MG63 (cell line): ENCODE measurements at places on chromosomes 1 and 21.

DNA sequence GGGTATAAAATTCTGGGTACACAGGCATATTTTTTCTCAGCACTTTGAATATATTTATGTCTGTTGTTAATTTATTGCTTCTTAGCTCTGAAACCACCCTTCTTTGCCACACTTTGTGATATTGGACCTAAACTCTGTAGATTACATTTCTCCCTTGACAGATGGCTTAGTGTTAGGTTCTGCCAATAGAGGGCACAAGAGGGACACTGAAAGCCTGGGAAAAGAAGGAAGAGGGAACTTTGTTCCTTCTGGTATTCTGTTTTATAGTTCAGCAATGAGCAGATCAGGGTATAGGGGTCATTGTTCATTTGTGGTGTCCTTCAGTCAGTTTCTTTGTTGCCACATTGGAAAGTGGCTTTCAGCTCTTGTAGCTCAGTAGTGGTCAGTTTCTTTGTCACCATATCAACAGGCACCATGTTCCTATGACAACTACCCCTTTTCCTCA is 423.5 kb upstream of the PROX1 start:
- DNase-seq: no peak

DNA sequence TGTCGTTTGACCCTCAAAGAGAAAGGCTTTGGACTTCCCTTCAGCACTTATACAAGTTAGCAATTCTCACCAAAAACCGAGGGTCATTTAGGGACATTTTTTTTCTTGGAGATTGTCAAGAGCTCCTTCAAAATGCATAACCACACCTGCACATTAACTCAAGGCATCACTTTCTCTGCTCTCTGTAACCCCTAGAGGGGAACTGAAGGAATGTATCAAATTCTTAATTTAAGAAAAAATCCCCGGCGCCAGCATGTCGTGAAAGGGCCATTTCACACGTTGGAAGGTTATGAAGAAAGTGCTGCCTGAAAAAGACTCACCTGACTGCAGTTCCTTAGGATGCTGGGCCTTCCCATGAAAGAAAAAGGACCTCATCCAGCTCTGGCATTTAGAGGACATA is 131.6 kb upstream of the ZC3H12A start:
- no peak for DNase-seq

- no peak for DNase-seq
These were observed 5.5 kb upstream of the TMEM54 start for GRCh38 chr1:32906654-32907053.

- DNase-seq: peak; percentile 70
These were observed 164.5 kb upstream of the CACNA1E start for GRCh38 chr1:181318858-181319235.

- no peak for DNase-seq
These were observed 18.6 kb upstream of the TMPRSS2 start for GRCh38 chr21:41526478-41527087.

- DNase-seq: peak; percentile 90
These were observed 3.1 kb downstream of the ADAMTSL4 start for GRCh38 chr1:150552128-150552910.

GRCh38 chr1:19347533-19348172 is 35.5 kb downstream of the SLC66A1 start:
- DNase-seq: no peak

- no peak for DNase-seq
These were observed 88.1 kb upstream of the ARHGEF16 start for GRCh38 chr1:3366126-3367051.
